Naive B cell (primary cell): ENCODE measurements at places on chromosomes 6 and 20.

DNA sequence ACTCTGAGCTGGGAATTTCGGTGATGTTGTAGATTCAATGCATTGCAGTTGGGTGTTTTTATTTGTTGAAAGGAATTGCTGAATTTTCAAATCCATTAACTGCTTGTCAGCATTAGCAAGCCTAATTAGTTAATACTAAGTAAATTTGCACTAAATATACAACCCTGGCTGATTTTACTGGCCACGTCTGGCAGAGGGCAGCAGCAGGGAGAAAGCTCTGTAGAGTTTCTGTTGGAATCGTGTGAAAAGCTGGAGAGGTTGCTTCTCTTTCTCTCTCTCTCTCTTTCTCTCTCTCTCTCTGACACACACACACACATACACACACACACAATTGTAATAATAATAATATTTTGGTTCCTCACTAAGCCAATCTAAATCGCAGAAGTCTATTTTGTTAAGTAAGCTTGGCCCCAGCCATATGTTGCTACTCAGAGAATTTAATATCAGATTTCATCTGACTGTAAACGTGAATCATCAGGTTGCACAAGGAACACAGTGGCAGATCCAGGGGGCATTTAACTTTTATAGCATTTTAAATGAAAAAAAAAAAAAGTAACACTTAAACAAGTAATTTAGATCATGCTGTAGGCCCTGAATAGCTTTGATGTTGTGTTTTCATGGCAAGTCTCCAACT is 289.5 kb downstream of the ESR1 start:
- no peak for DNase-seq

GRCh38 chr6:34696189-34696738 is 303 bp downstream of the ILRUN start:
- no peak for DNase-seq

DNA sequence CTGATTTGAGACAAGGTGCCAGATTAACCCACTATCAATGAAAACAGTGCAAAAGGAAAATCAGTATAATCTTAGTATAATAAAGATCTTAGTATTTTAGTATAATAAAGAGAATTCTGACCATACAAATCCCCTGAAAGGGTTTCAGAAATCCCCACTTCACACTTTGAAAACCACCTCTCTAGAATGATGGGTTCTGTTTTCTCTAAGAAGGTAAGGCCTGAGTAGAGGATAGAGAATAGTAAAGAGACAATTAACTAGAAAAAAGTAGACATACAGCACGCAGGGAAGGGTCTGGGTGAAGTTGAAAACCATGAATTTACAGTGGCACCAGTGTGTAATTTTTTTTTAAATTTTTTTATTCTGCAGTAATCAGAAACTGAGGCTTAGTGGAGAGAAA is 73.6 kb downstream of the REV3L start:
- DNase-seq = no peak

- DNase-seq = no peak
Measured at GRCh38 chr6:126657561-126658175, 317.8 kb downstream of the CENPW start.

DNA sequence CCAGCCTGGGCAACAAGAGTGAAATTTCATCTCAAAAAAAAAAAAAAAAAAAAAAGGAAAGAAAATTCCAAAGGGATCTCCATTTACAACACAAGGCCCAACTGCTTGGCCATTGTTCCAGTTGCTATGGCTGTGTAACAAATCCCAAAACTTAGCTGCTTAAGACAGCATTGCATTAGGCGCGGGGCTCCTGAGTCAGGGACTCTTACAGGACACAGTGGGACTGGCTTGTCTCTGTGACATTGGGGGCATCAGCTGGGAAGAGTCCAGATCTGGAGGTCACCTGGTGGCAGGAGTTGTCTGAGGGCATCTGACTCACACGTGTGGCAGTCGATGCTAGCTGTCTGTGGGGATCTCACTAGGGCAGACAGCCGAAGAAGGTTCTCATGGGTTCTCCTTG is 35.6 kb downstream of the TTLL9 start:
- DNase-seq = no peak

- DNase-seq = no peak
Measured at GRCh38 chr6:95285881-95286280, 291.5 kb upstream of the MANEA start.

GRCh38 chr20:63276956-63277355 is 4.3 kb downstream of the ARFGAP1 start:
- no peak for DNase-seq

DNA sequence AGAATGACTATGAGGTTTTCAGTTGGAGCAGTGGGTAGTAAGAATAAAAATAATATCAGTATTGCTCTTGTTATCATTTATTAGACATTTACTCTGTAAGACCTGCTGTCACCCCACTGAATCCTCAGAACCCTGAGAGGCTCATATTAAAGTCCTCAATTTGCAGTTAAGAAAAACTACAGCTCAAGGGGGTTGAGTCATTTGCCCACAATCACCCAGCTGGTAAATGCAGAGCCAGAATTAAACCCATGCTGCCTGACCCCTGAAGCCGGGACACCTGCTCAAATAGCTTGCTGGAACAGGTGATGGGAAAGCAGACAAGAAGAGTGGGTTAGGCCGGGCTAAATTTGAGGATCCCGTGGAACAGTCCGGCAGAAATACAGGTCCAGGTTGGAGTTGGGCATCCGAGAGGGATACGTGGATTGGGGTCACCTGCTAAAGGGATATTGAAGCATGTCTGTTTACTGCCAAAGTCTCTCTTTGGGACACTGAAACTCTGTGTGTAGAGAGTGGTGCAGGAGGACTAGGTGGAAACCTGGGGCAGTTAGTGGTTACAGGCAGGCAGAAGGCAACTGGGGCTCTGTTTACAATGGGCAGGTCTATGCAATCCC is 344.1 kb downstream of the CDC5L start:
- no peak for DNase-seq

DNA sequence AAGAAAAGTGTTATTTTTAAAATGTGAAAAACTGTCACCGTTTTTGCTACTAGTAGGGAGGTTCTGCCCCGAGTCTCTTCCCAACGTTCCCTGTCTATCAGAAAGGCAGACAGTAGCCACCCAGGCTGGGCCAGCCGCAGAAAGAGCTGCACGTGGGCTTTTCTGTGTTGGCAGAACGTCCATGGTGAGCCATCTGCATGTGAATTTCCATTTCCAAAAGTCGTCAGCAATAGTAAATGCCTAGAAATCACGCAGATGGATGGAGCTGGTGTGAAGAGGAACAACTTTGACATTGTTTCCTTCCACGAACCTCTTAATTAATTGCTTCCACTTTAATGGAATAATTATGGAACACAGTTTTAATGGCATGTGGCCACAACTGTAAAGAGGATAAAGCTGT is 97.5 kb downstream of the FAM120B start:
- DNase-seq = no peak

- no peak for DNase-seq
Measured at GRCh38 chr20:53226826-53227225, 254.7 kb downstream of the TSHZ2 start.

GRCh38 chr20:63162206-63162795 is 53.6 kb downstream of the YTHDF1 start:
- DNase-seq = no peak

GRCh38 chr6:43942616-43943015 is 172.6 kb downstream of the VEGFA start:
- DNase-seq = no peak

- no peak for DNase-seq
Measured at GRCh38 chr20:9068233-9068801, 570 bp upstream of the PLCB4 start.

- peak; percentile 53 for DNase-seq
Measured at GRCh38 chr6:31829633-31830283, 2.2 kb downstream of the HSPA1B start.

GRCh38 chr6:141587482-141588266 is 545.1 kb upstream of the GJE1 start:
- DNase-seq = no peak

- no peak for DNase-seq
Measured at GRCh38 chr6:57089265-57089664, 723 bp upstream of the ZNF451 start.

- no peak for DNase-seq
Measured at GRCh38 chr6:24848461-24848860, 49.7 kb upstream of the ARMH2 start.

DNA sequence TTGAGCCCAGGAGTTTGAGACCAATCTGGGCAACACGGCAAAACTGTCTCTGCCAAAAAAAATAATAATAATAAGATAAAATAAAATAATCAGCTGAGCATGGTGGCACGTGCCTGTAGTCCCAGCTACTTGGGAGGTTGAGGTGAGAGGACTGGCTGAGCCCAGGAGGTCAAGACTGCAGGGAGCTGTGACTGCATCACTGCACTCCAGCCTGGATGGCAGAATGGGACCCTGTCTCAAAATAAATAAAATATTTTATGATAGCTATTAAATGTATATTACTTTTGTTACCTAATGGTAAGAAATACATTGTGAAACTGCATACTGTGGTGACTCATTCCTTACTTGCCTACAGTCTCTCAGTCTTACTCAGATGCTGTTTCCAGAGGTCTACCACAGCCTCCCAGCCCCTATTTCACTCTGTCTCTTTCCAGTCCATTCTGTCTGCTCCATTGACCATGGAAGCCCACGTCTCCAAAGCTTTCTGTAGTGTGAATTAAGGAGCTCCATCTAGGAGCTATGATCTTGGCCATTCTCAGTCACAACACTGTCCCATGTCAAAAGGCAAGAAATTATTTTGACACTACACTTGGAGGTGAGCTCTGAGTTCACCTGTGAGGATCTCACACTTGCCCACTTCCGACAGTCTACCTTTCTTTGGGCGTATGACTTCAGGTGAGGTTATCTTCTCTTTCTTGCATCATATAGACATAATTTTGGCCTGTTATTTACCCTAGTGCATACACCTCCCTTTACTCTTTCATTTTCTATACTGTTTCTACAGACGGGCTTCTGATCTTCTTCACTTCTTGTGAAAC is 22.4 kb upstream of the SNX9 start:
- no peak for DNase-seq

- no peak for DNase-seq
Measured at GRCh38 chr6:154535851-154536250, 25.4 kb upstream of the CNKSR3 start.

DNA sequence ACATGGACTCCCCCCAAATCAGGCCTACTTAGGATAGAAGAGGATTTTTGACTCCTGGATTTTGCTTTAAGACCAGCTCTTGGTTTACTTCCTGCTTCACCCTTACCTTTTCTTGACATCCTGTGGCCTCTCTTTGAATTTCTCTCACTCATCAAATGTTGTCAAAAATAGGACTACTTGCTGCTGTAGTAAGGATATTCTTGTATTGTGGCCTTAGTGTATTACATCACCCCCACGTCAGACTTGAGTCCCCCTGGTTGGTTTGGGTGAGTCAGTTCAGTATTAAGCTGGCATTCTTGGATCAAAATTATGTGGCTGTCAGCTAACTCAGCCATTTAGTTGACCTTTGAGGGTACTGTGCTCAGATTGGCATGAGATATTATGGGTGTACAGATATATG is 1.1 kb downstream of the TPX2 start:
- no peak for DNase-seq

DNA sequence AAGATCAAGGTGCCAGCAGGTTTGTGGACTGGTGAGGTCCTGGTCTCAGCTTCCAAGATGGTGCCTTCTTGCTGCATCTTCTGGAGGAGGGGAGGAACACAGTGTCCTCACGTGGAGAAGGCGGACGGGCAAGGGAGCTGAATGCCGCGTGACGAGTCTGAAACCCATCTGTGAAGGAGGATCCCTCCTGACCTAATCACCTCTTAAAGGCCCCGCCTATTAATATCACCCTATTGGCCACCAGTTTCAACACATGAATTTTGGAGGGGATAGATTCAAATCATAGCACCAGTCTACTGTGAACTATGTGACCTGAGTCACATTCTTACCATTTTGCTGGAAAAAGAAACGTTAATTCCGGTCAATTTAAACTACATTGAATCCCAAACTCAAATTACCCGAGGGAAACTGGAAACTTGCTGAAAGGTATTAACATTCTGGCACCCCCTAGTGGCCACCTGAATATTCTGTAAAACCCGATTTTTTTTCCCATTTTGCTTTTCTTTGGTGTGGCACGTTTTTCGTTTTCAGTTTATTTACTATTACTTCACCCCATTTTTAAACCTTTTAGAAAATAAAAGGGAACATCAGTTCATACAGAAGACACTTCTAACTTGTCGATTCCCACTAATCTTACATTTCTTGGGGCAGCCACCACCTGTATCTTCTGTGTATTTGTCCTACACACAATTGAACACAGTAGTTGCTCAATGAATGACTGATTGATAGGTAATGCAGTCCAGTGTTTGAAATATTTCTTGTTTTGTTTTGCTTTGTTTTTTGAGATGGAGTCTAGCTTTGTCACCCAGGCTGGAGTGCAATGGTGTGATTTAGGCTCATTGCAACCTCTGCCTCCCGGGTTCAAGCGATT is 17.9 kb upstream of the CCDC170 start:
- peak; percentile 31 for DNase-seq

DNA sequence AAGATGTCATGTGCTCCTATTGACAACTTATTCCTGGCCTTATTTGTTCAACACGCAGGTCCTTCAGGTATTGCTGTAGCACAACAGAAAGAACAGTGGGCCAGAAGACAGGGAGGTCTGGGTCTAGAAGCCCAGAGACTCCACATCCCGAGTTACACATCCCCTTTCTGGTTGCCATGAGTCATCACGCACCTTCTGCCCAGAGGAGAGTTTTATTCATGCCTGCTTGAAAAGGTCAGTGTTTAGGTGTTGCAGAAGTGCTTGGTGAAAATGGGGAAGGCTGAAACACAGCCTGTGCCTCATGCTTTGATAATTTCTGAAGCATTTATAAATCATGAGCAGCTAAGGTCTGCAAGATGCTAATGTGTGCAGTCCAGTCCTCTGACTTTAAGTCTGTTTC is 256.4 kb downstream of the GMPR start:
- no peak for DNase-seq

DNA sequence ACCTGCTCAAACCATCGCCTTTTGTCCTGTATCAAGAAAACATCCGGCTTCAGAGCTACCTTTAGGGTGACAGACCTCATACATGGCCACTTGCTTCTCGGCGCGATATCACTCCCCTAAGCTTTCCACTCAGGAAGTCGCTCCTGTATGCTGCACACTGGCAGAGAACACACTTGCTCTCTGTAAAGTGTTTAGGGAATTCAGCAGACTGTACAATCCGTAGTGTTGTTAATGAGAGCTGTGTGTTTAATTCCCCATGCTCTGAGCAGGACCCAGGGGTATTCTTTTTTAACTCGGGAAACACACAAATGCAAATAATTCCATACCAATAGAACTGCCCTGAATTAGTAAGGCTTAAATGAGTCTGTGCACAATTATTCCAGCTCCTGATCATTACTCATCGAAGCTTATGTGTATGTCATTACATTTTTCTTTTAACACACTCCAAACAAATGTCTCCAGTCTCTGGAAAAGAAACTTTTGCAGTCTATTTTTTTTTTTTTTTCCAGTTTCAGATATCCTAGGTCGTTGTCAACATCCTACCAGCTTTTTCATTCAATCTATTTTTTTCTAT is 338.7 kb upstream of the ARID1B start:
- DNase-seq = no peak
